ENCODE measurements at places on chromosomes 4 and X. TPM values are rescaled to one million over a fixed set of nuclear protein-coding genes. Genes with fewer than 3 reads are reported as not detected.

The ARHGAP6 gene
- 1.3 TPM for total RNA-seq

The SH3TC1 gene
- total RNA-seq, result 33.8 TPM

The SYP gene
- total RNA-seq, result 0.39 TPM

The NMU gene
- 0.13 TPM for total RNA-seq

The SATL1 gene
- total RNA-seq, result not detected

The NAP1L3 gene
- 21.8 TPM for total RNA-seq

The GLOD5 gene
- not detected for total RNA-seq

The PDGFC gene
- 106 TPM for total RNA-seq

The TMPRSS11D gene
- not detected for total RNA-seq

The HAND2 gene
- 0.78 TPM for total RNA-seq

The PDCL2 gene
- total RNA-seq, result not detected

The ZNF141 gene
- total RNA-seq, result 20.8 TPM

The TENM3 gene
- 1.1 TPM for total RNA-seq

The F11 gene
- total RNA-seq, result not detected

The AFP gene
- 0.22 TPM for total RNA-seq

The ELMOD2 gene
- total RNA-seq, result 44.8 TPM

The PRR32 gene
- total RNA-seq, result not detected

Measured in articular chondrocyte of knee joint (primary cell).